ENCODE measurements at places on chromosomes 1 and 21.
A peak's percentile ranks its signal among the peaks of the same experiment; 100 is the strongest.

- DNase-seq, result no peak
Measured at GRCh38 chr1:66436378-66437135, 97.4 kb upstream of the SGIP1 start.

DNA sequence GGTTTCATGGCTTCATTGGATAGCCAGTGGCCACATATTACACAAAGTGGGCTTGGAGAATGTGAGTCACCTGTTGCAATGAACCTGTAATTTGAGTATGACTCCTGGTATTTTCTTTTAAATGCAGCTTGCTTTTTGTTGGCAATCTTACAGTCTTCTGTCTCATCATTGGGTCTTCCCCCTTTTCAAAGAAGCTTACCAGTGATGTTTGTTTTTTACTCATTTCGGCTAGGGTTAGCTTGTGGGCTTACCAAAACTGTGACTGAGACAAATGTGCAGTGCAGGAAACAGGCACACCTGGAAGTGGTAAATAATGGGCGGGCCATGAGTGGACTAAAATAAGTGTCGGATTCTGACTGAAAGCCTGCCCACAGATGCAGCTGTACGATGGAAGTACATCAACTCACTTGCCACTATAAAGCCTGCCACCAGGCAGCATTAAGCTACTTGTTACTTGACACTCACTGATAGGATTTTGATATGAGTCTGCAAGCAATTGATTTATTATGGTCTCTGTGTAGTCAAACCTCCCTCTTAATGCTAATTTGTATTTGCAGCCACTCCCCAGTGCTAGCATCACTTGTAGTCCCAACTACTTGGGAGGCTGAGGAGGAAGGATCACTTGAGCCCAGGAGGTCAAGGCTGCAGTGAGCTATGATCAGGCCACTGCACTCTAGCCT lies 4.2 kb downstream of the HHAT start:
- DNase-seq, result no peak

- DNase-seq, result no peak
Measured at GRCh38 chr1:29865051-29865450, 628.7 kb downstream of the PTPRU start.

DNA sequence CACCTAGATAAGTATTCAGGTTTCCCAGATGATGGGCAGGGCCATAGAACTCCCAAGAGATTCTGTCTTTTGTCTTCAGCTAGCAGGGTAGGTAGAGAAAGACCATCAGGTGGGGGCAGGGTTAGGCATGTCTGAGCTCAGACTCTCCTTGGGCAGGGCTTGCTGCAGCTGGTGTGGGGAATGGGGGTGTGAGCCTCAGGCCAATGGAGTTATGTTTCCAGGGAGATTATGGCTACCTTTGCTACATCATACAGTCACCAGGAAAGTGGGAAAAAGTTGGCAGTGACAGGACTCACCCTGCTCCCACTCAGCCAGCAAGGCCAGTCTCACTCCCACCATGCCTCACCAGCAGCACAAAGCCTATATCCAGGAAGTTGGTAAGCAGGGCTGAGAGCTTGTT lies 77.8 kb downstream of the DRAM2 start:
- no peak for DNase-seq

DNA sequence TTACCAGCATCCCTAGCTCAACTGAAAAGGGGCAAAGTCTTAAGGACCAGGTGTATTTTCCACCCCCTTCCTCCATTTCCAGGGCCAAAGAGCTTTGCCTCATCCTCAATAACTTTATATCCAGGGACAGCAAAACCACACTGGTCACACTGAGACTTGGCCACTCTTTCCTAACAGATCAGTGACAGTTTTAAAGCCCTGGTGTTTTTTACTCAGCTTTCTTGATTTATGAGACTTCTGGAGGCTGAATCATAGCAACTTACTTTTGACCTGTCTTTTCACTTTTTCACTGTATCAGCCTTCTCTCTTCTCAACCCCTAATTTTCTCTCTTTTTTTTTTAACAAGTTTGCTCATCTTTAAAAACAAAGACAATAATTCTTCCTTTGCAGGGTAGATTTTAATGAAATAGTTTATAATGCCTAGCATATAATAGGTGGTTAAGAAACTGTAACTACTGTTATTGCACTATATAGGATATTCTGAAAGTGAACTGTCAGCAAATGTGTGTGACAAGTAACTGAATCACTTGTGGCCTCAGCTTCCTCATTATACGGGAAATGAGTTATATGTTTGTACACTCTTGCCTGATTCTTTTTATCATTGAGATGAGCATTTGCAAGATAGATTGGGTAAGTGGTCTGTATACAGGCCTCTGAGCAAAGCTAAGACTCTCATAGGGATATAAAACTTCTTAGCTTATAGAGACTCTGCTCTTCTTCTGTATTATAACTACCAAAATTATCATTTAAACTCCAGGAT lies 19.7 kb upstream of the DYNLT5 start:
- no peak for DNase-seq

DNA sequence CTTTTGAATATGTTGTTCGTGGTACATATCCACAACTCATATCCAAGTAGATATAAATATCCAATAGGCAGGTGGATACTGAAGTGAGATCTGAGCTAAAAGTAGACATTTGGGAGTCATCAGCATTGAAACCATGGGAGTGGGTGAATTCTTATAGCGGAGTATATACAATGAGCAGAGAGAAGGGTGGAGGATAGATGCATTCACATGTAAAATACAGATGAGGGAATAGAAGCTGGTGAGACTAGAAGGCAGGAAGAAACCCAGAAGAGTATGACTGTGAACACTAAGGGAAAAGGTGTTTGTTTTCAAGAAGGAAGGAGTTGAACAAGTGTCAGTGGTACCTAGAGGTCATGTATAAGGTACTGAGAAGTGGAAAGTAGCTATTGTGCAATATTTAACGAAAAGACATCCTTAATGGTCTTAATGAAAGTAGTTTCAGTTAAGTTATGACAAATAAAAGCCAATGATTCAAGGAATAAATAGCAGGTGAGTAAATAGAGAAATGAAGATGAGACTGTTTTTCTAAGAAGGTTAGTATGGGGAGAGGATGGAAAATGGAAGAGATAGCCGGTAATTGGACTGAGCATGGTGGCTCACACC lies 181.6 kb upstream of the CACYBP start:
- no peak for DNase-seq

- no peak for DNase-seq
Measured at GRCh38 chr1:172277275-172277674, 143.2 kb upstream of the C1orf105 start.

- DNase-seq, result peak; percentile 97
Measured at GRCh38 chr1:27102707-27103468, 52.0 kb downstream of the SLC9A1 start.

DNA sequence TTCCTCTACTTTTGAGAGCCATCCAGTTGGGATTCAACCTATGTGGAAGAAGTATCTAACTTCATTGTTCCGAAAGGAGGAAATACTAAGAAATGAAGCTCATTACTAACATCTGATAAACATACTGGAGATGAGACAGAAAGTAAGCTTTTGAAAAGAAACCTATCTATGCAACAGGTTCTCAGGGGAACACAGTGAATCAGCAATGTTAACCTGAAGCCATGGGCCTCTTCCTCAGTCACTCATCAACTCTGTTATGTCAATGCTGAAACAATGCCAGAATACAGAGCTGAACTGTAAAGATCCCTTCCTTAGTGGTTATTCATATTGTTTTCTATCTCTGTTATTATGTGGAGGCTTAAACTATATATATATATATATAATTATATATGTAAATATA lies 55.5 kb upstream of the ESRRG start:
- no peak for DNase-seq

DNA sequence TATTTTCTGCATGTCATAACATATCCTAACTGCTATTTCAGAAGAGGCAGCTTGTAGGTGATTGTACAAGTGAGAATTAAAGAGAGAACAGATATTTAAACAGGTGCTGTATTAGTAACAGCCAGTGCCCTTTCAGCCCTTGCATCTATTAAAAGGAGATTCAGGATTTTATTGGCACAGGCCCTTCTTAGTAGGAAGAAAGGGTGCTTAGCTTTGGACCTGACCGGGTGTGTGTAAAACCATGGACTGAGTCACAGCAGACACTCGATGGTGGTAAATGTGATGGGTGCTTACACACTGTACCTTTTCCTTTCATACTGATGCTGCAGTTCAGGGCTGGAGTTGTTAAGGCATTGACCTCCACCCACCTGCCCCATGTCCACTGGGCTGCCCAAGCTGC lies 12.7 kb upstream of the CD101 start:
- no peak for DNase-seq
